Psoas muscle (tissue), 8 donors: ENCODE measurements at places on chromosomes 1 and 21. TPM values are rescaled to one million over a fixed set of nuclear protein-coding genes. Genes with fewer than 3 reads are reported as not detected.

GRCh38 chr1:23577056-23578004, 18.0 kb upstream of the ID3 start:
- peak overlapping the region; percentile 52 for H3K4me3 ChIP-seq
- no peak for DNase-seq
- peak overlapping the region; percentile 89 for H3K27ac ChIP-seq
- no peaks in the 10 kb centered on the region for H3K27me3 ChIP-seq
- H3K4me1 ChIP-seq, result peaks cover 26% of the 10 kb centered on the region
- H3K36me3 ChIP-seq, result no peaks in the 10 kb centered on the region

GRCh38 chr1:171984850-171985485, 143.7 kb downstream of the DNM3 start:
- no peak overlapping the region for H3K4me3 ChIP-seq
- H3K36me3 ChIP-seq, result no peaks in the 10 kb centered on the region
- no peak overlapping the region for H3K27ac ChIP-seq
- no peak for DNase-seq

DNA sequence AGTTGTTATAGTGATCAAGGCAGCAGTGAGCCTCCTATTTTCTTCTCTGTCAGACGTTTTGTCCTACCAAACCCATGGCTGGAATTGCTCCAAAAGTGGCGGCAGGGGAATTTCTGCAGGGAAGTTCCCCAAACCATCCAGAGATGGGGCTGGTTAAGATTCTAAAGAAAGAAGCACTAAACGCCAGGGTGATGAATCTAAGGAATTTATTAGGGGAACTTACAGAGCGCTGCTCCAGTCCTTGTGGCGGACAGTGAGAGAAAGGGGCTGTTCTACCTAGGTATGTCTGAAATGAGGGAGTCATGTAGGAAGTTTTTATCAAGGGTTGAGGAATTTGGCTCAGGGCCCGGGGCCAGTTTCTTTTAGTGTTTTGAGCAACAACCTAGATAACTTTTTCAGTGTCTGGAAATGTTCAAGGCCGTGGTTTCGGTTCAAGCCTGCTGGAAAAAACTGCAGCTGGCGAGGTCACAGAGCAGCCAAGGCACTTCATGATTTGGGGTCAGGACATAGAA, 222.4 kb upstream of the B3GALT2 start:
- no peaks in the 10 kb centered on the region for H3K4me1 ChIP-seq
- no peaks in the 10 kb centered on the region for H3K27me3 ChIP-seq
- no peak overlapping the region for H3K27ac ChIP-seq
- DNase-seq, result peak; percentile 35

DNA sequence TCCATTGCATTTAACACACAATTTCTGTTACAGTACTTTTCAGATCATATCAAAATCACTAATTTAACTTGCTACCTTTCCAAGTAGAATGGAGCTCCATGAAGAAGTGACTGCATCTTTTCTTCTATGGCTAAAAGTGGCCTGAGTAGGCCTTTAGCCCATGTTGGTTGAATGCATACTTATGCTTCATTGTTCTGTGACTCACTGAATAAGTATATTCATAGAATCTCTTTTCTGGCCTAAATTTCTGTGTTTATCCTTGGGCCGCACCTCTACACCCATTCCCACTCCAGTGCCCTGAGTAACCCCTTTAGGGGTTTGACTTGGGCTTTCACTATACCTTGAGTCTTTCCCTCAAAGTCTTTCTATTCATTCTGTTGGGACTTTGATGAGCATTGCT, 42.1 kb upstream of the ARHGAP29 start:
- no peaks in the 10 kb centered on the region for H3K4me1 ChIP-seq
- H3K27me3 ChIP-seq, result no peaks in the 10 kb centered on the region
- no peak for DNase-seq
- no peaks in the 10 kb centered on the region for H3K36me3 ChIP-seq
- no peak overlapping the region for H3K27ac ChIP-seq

The TNFRSF18 gene
- not detected for total RNA-seq

- no peaks in the 10 kb centered on the region for H3K36me3 ChIP-seq
- H3K27me3 ChIP-seq, result peaks cover 9% of the 10 kb centered on the region
- peaks cover 11% of the 10 kb centered on the region for H3K4me1 ChIP-seq
- no peak overlapping the region for H3K27ac ChIP-seq
These were observed 13.2 kb downstream of the AGRN start for GRCh38 chr1:1033009-1033587.

DNA sequence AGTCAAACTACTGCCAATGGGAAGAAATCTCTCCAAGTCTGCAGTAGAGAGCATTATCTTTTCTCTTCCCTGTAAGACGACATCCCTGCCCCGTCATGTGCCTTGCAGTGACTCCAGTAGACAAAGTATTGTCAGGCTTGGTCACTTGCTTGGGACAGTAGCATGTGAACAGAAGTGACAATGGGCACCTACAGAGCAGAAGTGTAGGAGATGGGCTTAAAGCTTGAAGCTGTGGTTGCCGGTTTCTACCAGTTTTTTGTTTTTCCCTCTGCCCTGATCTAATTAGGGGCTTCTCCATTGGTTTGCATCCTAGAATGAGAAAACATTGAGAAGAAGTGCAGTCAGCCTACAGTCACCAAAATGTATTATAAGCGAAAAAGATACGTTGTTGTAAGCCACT, 12.7 kb downstream of the F3 start:
- no peak for DNase-seq
- H3K27me3 ChIP-seq, result no peaks in the 10 kb centered on the region
- H3K36me3 ChIP-seq, result no peaks in the 10 kb centered on the region
- no peaks in the 10 kb centered on the region for H3K4me1 ChIP-seq
- H3K27ac ChIP-seq, result no peak overlapping the region

The CRNN gene
- total RNA-seq, result not detected

The RABIF gene
- 6.8 TPM for total RNA-seq

- H3K27me3 ChIP-seq, result no peaks in the 10 kb centered on the region
- no peak for DNase-seq
- H3K27ac ChIP-seq, result no peak overlapping the region
- peaks cover 14% of the 10 kb centered on the region for H3K4me1 ChIP-seq
- no peaks in the 10 kb centered on the region for H3K36me3 ChIP-seq
These were observed 62.4 kb upstream of the DIRAS3 start for GRCh38 chr1:68112835-68113243.

DNA sequence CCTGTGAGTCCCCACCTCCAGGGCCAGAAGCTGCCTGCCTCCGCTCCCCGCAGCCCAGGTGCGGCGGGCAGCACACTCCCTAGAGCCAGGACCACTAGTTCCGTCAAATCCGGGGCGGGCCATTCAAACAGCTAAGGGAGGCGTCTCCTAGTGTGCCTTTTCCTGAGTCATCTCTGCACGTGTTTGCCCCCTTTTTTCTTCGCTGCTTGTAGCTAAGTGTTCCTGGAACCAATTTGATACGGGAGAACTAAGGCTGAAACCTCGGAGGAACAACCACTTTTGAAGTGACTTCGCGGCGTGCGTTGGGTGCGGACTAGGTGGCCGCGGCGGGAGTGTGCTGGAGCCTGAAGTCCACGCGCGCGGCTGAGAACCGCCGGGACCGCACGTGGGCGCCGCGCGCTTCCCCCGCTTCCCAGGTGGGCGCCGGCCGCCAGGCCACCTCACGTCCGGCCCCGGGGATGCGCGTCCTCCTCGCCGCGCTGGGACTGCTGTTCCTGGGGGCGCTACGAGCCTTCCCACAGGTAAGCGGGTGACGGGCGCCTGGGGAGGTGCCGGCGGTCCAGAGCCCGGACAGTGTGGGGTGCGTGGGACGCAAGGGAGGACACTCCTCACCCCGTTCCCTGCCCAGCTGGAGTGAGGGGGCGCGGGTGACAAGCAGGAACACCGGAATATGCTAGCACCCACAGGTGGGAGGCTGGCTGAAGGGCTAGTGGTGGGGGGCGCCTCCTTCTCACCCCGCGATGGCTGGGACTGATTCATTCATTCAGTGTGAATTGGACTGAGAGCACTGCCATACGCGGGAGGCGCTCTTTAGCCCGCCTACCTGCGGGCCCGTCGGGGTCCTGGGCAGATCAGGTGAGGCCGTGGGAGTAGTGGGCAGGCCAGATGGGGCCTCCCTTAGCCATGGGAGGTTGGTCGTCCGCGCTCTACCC, at the start of gene TNFRSF8:
TNFRSF8 (plus strand) TSS at position 163 of the 932 bp plus-strand sequence; CDS start at position 459, 296 bp downstream.
- H3K27ac ChIP-seq, result no peak within 1 kb of the TSS
- no peak for DNase-seq
- no peaks in the 10 kb centered on the region for H3K36me3 ChIP-seq
- H3K4me3 ChIP-seq, result no peak within 1 kb of the TSS

DNA sequence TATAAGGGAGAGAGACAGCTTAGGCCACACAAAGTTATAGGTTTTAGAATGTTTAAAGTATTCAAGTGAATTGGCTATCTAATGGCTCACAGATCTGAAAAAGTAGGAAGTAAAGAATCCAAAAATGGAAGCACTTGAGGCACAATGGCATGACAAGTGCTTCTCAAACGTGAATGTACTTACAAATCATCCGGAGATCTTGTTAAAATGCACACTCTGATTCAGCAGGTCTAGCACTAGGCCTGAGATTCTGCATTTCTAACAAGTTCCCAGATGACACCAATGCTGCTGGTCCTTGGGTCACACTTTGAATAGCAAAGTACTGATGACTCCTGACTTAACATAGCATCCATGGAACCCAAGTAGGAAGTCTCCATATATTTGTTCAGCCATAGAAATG, 20.9 kb upstream of the AGL start:
- no peak for DNase-seq
- H3K36me3 ChIP-seq, result no peaks in the 10 kb centered on the region
- H3K4me1 ChIP-seq, result peaks cover 12% of the 10 kb centered on the region
- no peak overlapping the region for H3K27ac ChIP-seq

- H3K27ac ChIP-seq, result no peak overlapping the region
- H3K4me3 ChIP-seq, result no peak overlapping the region
- no peak for DNase-seq
- no peaks in the 10 kb centered on the region for H3K27me3 ChIP-seq
These were observed 10.0 kb downstream of the MYBPHL start for GRCh38 chr1:109296782-109297181.

DNA sequence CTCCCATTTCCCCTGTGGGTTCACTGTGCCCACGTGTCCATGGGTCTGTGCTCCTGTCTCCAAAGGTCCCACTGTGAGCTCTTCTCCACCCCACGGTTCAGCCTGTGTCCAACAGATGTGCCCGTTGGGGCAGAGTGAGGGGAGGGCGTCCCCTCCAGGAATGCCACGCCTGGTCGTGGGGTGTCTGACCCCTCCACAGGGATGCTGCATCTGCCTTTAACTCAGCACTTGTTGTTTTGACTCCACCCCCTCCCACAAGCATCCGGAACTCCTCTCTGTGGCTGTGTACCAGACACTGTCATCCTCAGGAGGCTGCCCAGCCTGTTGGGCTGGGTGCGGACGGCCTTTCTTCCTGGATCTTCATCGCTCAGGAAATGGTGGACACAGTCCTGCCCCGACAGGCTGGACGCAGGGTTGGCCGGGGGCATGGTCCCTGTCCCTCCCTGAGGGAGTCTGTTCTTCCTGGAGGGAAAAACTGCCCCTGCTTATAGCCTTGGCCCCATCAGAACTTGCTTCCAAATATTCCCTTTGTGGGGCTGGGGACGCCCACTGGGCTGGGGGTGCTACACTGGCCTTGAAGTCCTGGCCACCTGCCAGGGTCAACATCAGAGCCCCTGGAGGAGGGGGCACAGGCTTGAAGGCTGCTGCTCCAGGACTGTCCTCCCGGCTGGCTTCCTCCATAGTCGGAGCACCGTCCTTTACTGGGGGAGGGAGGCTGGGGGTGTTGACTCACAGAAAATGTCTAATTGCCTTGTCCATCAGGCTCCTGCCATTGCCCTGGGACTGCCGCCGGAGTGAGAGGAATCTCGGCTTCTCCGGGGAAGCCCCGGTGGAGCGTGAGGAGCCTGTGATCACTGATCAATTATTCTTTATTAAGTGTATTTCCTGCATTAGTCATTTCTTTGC, 182.0 kb upstream of the C1orf174 start:
- peaks cover 4% of the 10 kb centered on the region for H3K27me3 ChIP-seq
- no peaks in the 10 kb centered on the region for H3K4me1 ChIP-seq
- no peak for DNase-seq
- no peaks in the 10 kb centered on the region for H3K36me3 ChIP-seq
- H3K27ac ChIP-seq, result no peak overlapping the region

GRCh38 chr1:152189657-152190442, 30.8 kb upstream of the RPTN start:
- no peaks in the 10 kb centered on the region for H3K36me3 ChIP-seq
- no peak overlapping the region for H3K27ac ChIP-seq
- peak overlapping the region; percentile 57 for H3K4me3 ChIP-seq
- peak; percentile 57 for DNase-seq
- H3K4me1 ChIP-seq, result no peaks in the 10 kb centered on the region
- no peaks in the 10 kb centered on the region for H3K27me3 ChIP-seq

DNA sequence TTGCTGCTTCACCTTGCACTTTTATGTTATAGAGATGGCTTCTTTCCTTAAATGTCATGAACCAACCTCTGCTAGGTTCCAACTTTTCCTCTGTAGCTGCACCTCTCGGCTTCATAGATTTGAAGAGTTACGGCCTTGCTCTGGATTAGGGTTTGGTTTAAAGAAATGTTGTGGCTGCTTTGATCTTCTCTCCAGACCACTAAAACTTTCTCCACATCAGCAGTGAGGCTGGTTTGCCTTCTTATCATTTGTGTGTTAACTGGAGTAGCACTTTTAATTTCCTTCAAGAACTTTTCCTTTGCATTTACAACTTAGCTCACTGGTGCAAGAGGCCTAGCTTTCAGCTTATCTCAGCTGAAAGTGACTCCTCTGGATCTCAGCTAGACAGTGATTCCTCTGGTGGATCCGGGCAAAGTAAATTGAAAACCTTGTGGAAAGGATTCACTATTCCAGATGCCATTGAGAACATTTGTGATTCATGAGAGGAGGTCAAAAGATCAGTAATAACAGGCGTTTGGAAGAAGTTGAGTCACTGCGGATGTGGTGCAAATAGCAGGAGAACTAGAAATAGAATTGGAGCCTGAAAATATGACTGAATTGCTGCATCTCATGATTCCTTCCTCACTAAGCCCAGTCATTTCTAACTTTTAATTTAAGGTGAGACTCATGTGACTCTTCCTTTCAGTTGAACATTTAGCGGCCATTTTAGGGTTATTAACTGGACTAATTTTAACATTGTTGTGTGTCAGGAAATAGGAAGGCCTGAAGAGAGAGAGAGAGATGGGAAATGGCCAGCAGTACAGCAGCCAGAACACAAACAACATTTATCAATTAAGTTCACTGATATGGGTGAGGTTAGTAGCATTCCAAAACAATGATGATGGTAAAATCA, 16.2 kb upstream of the RGS1 start:
- no peak for DNase-seq
- no peak overlapping the region for H3K27ac ChIP-seq
- H3K27me3 ChIP-seq, result no peaks in the 10 kb centered on the region
- no peak overlapping the region for H3K4me3 ChIP-seq
- H3K36me3 ChIP-seq, result no peaks in the 10 kb centered on the region
- H3K4me1 ChIP-seq, result no peaks in the 10 kb centered on the region
